NCI-H226 (cell line): ENCODE measurements at places on chromosomes 6 and 20.

- no peak for DNase-seq
Observed at GRCh38 chr6:154345811-154346210, 10.8 kb downstream of the IPCEF1 start.

DNA sequence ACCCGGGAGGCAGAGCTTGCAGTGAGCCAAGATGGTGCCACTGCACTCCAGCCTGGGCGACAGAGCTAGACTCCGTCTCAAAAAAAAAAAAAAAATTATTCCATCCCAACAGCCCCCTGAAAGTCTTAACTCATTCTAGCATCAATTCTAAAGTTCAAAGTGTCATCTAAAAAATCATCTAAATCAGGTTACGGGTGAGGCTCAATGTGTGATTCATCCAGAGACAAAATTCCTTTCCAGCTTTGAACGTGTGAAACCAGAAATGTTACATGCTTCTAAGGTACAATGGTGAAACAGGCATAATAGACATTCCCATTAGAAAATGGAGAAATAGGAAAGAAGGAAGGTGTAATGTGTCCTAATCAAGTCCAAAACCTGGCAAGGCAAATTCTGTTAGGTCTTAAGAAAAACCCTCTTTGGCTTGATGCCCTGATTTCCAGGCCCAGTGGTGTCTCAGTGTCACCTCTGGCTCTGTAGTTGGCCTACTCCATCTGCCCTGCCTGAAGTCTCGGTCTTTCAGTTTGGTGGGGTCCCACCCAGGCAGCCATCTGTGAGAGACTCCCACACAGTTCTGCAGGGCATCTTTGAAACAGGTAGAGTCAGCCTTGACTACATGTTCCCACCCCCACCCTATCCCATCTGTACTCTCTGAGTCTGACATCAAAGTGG, 43.5 kb downstream of the HFE start:
- DNase-seq = no peak

DNA sequence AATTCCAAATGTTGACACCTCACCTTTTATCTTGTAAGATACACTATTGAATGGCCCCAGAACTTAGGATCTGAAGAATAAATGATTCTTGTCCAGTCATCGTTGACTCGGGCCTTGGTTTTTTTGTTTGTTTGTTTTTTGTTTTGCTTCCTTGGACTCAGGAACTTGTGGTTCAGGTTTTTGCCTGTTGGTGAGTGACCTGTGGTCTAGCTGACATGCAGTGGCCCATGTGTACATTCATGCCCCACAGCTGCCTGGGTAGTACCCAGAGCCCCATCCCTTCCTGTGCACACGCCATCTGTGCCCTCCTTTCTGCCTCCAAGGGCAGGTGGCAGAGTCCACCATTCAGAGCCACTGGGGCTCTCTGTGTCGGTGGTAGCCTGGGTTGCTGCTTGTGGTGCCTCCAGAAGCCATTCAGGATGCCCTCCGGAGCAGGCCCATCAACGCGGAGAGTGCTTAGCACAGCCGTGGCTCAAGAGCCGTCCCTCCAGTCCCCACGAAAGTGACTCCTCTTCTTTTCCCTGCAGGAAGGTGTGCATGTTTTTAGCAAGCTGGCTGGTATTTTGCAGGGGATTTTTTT, 85.9 kb downstream of the SYNJ2 start:
- no peak for DNase-seq

DNA sequence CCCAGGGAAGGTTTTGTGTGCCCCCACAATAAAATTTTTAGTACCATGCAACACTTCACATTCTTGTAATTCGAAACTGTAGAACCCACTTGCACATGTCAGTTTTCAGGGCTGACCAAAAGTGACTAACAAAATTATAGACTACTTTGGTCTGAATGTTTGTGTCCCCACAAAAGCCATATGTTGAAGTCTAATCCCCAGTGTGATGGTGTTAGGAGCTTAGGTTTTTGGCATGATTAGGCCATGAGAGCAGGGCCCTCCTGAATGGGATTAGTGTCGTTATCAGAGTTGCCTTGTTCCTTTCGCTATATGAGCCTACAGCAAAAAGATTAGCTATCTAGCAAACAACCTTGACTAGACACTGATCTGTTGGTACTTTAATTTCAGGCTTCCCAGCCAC, 49.0 kb upstream of the TENT5A start:
- DNase-seq = no peak

DNA sequence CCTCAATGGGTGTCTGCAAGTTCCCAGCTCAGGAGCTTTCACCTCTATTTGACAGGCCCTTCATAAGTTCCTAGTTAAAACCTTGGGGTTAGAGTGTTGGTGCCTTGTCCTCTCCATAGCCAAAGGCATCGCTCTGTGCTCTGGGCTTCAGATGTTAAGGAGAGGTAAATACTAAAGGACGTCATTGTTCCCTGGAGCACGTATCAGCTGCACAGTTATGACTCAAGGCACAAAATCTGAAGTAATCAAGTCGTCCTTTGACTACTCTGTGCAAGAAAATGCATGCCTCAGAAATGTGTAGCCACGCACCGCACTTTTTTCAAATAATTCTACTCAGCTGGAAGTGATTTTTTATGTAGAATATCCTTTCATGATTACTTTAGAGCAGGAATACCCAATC, 240.8 kb upstream of the QKI start:
- DNase-seq = no peak

DNA sequence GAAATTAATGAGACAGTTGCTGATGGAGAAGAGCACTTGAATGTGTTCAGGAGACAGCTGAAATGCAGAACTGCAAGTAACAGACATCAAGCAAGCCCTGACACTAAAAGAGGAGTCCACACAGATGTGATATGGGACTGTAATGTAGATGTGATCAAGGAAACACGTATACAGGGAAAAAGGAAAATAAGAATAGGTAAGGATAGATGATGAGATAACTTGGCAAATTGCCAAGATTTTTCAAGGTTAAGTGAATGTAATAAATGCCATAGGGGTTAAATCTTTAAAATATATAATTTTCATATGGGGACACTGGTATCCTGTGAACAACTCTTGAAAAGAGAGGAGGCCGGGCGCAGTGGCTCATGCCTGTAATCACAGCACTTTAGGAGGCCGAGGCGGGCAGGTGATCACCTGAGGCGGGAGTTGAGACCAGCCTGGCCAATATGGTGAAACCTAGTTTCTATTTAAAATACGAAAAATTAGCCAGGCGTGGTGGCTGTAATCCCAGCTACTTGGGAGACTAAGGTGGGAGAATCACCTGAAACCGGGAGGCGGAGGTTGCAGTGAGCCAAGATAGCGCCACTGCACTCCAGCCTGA, 7.2 kb upstream of the SNX14 start:
- DNase-seq = no peak

DNA sequence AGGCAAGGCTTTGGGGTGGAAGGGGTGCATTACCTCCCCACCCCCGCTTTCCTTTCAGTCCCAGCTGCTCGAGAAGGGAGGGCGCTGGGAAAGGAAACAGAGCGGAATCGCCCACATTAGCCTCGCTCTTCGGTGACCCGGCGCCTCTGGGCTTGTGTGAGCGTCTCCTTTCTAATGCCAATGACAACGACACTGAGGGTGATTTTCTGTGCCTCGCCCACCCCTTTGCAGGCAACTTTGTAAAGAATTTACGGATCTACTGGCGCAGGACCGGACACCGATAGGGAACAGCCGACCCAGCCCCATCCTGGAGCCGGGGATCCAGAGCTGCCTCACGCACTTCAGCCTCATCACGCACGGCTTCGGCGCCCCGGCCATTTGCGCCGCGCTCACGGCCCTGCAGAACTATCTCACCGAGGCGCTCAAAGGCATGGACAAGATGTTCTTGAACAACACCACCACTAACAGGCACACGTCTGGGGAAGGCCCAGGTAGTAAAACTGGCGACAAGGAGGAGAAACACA, 24.3 kb downstream of the TFAP2B start:
- DNase-seq = no peak

DNA sequence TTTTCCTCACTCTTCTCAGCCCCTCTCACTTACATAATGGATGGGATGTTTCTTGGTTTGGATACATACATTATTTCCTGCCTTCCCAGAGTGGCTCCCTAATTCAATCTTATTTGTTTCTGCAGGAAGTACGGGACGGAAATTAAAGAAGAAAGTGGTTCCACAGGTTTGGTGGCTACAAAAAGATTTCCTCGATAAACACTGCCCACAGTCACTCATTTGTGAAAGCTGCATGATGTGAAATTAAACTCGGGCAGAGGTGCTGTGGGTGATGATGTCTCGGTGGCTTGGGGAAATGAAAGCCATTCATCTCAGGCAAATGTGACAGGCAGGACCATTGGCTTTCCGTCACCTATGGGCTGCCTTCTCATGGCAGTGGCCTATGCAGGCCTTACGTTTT, 119.5 kb upstream of the KCNG1 start:
- DNase-seq = no peak

GRCh38 chr6:87561017-87561416, 28.8 kb downstream of the RARS2 start:
- no peak for DNase-seq

DNA sequence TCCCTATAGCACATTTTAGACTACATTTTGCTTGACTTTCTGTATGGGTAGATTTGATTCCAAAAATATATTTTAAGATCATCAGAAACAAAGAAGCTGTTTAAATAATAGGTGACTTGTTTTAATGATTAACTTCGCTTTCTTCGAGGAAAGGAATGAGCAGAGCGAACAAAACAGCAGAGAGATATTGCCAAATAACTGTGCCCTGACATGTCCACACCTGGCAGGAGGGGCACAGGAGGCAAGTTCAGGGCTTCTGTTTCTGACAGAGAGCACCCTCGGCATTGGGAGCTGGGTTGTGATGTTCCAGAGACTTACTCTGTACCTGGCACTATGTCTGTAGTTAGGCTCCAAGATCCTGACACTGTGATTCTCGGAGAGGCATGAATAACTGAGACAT, 155.7 kb upstream of the SASH1 start:
- DNase-seq = no peak

DNA sequence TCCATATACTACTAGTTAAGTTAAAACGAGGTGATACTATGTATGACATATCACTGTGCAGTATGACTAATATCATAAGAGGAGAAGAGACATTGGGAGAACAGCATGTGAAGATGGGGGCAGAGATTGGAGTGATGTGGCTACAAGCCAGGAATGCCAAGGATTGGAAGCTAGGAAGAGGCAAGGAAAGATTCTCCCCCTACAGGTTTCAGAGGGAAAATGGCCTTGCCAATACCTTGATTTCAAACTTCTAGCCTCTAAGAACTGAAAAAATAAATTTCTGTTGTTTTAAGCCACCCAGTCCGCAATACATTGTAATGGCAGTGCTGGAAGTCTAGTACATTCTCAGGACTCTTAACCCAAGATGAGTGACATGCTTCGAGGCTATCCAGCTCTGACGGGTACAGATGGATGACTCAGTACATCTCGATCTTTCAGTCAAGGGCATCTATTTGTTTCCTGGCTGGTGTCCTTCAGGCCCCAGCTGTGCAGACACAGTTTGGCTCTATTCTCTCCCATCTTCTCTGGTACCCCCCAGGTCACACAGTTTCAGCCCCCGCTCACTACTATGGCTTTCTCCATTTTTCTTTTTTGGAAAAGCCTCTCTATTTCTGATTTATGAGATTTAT, 55.5 kb upstream of the THEMIS start:
- DNase-seq = peak; percentile 32

GRCh38 chr6:18262702-18263417, 1.5 kb downstream of the DEK start:
- no peak for DNase-seq

DNA sequence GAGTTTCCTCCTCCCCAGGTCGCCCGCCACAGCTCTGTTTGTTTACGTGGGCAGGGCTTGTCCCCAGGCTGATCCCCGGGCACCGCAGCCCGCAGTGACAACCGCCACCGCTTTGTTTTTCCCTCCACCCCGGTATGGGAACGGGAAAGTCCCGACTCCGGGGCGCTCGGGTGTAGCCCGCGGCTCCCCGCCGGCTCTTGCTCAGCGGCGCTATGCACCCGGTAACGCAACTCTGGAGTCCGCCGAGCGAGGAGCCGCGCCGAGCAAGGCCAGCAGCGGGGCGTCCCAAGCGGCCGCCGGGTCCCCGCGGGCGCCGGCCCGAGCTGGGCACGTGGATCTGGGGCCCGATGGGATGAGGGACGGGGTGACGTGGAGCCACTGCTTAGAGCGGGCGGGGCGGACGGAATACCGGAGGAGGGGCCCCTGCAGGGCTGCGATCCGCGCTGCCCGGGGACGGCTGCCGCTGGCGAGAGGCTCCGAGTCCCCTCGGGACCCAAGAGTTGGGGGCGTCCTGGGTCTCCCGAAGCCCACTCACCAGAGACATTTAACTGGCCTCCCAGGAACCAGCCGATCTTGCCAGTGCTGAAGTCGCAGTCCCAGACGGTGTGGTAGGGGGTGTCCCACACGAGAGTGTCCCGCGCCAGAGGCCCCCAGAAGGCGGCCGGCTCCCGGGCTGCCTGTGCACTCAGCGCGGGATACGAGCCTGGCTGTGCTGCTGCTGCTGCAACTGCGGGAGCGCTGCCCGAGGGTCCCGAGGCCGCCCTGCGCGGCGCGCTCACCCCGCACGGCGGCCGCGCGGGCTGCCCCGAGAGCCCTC, 497 bp downstream of the ACSS1 start:
- no peak for DNase-seq

GRCh38 chr20:56566621-56567020, 33.6 kb downstream of the FAM209B start:
- no peak for DNase-seq

- DNase-seq = no peak
Observed at GRCh38 chr6:155067956-155068615, 73.0 kb downstream of the TIAM2 start.

GRCh38 chr6:113031591-113032238, 684.6 kb downstream of the RFPL4B start:
- DNase-seq = no peak

DNA sequence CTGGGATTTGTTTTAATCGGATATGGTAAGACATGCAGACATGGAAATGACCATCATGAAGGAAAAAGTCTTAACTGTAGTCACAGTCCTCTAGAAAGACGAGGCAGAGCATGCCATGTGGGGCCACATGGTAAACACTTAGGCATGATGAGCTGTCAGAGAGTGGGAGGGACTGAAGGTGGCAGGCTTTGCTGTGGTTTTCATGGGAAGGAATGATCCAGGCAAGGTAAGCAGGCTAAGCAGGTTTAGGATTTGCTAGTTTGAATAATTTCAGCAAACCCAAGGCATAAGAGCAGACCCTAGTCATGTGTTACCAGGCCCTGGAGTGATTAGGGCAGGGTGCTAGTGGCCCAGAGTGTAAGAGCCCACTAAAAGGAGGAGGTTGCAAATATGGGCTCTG, 47.2 kb upstream of the STMND1 start:
- DNase-seq = no peak

DNA sequence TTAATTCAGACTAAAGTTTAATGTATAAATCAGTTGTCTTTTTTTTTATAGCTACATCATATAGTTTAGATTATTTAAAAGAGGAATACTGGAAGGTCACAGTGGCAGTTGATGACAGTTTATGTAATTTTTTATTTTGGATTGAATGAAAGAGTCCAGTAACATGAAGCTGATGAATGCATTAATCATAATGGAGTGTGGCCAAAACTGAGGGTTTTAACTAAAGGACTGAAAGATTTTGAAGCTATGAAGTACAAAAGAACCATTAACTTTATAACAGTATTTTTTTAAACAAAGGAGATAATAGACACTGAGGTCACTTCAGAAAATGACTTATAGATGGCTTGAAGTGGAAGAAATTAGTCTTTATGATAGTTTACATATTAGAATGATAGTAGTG, 41.3 kb downstream of the TRMT11 start:
- no peak for DNase-seq

GRCh38 chr6:108920751-108921150, 72.5 kb downstream of the ARMC2 start:
- DNase-seq = no peak
